Activated T-helper 17 cell treated with anti-CD3 and anti-CD28 coated beads, Interleukin-2, amount 50 U/mL, for 72 hours (primary cell): ENCODE measurements at places on chromosomes 2 and 18. TPM values are rescaled to one million over a fixed set of nuclear protein-coding genes. Genes with fewer than 3 reads are reported as not detected.

DNA sequence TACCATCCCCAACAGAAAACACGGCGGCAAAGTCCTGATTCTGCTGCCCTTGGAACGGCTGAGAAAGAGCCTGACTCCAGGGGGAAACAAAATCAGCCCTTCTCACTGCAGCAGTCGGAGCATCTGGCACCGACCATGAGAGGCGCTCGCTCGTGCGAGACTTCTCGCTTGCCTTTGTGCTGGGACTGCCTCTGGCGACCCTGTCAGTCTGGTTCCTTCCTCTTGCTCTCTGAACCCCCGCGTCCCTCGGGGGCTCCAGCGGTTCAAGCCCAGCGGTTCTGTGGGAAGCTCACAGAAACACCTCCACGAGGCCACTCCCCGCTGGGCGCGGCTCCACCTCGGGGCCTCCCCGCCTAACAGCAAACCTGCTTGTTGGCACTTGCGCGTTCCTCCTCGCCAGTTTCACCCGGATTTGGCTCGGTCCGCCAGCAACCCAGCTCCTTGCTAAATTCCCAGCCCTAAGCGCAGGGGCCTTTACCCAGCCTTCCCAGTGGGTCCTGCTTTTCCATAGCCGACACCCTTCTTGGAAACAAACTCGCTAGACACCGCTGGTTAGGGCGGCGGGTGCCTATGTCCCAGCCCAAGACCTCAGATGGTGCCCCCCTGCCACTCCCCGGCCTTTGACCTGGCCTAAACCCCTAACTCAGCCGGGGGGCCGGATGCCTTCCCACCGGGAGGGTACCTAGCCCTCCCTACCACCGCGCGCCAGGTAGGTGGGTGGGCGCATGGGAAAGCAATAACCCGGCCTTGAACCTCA lies 2.2 kb downstream of the RND3 start:
- no peak for ATAC-seq

Gene UNC80
- not detected for total RNA-seq

DNA sequence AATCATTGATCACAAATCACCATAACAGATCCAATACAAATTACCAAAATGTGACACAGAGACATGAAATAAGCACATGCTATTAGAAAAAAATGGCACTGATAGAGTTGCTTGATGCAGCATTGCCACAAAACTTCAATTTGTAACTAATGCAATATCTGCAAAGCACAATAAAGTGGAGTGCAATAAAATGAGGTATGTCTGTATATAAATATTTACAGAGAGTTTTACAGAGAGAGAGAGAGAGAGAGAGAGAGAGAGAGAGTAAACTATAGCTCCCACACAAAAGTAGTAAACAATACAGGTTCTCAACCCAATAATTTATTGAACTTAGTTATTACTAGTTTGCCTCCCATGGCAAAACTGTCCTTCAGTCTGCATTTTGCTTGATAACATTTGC lies 1807.0 kb downstream of the SUCLG1 start:
- ATAC-seq, result no peak

Gene BOLL
- not detected for total RNA-seq

DNA sequence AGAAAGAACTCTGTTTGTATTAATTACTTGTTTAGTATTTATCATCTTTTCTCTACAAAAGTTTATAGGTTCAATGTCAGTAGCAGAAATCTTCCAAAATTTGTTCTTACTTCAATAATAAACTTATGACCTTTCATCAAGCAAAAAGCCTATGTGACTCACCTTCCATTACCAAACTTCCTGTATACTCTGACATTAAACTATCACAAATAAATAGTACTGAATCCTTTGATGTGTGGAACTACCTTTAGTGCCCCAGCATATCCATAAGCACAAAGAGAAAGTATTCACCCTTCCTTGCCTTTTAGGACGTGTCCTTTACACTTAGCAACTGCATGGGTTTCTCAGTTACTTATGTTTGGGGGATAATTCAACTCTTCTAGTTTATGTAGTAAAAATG lies 166.0 kb downstream of the EHBP1 start:
- ATAC-seq, result no peak

- ATAC-seq, result peak; percentile 22
These were observed 44.8 kb downstream of the ARL4C start for GRCh38 chr2:234451852-234452625.

Gene ANKAR
- 4.4 TPM for total RNA-seq

- ATAC-seq, result no peak
These were observed 1.5 kb upstream of the VSNL1 start for GRCh38 chr2:17538844-17539554.

DNA sequence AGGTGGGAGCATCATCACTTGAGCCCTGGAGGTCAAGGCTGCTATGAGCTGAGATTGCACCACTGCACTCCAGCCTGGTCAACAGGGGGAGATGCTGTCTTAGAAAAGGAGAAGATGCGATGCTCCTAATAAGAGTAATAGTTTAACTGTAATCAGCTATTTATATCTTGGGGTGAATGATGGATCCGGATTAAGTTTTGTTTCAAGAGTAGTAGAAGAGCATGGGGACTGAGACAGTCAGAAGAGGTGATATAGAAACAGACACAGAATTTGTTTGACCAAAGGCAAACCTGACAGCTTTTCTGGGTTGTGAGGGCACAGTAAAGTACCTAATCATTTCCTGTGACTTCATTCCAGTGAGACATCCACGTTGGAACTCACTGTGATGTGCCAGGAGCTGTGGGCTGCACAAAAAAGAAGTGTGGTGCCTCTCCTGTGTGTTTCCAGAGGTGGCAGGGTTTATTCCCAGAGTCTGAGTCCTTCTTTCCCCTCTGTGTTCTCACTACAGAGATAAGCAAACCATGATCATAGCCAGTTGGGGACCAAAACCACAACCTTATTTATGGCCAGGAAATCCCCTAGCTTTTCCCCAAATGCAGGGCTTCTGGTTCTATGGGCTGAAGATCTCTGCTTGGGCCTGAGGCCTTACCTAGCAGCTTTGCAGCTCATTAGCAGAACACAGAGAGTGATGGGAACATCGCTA lies 113.7 kb downstream of the XRCC5 start:
- peak; percentile 79 for ATAC-seq

Gene GALNT3
- total RNA-seq, result 8.9 TPM

DNA sequence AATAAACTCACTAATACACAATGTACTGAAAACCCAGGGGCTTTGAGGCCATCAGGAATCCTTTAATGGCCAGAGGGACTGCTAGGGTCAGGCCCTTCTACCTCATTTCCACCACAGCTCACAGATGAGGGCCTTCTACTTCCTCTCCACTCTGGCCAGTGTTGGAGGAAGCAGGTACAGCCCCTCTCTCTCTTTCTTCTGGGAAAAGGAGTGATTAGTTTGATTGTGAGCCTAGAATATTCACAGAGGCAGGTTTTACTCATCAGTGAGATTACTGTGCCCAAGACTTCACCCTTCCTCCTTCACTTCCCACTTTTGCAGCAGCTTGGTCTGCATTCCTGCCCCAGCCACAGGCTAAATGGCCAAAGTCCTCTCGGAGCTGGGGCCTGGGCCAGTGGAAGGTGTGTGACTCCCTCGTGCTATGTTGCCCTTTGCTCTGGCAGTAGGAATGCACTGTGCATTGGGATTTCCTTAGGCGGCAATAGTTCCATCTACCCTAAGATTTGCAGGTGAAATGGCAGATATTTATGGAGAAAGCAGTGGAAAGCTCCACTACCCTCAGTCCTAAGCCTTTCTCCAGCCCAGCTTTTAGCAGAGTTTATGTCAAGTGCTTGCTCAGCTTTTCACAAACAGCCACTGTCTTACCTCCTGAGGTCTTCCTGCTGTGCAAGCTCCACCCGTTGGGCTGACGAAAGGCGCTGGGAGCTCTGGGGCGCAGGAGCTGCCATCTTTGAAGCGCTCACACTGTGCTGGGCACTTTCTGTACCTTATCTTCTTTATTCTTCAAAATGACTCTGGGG lies 36.2 kb upstream of the YES1 start:
- ATAC-seq, result no peak

DNA sequence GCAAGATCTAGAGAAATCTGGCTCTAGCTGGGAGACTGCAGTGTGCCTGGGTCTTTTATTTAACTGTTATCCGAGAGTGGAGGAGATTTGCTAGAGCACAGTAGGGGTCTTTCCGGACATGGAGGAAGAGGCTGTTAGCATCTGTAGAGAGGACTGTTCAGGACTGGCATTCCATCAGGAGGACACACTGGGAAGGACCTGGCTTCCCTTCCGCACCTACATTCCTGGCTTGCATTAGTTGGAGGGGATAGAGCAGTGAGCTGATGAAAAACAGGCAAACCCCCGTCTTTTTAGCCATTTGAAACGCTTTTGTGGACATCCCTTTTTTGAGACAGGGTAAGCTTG lies 874 bp upstream of the PIEZO2 start:
- ATAC-seq, result no peak

DNA sequence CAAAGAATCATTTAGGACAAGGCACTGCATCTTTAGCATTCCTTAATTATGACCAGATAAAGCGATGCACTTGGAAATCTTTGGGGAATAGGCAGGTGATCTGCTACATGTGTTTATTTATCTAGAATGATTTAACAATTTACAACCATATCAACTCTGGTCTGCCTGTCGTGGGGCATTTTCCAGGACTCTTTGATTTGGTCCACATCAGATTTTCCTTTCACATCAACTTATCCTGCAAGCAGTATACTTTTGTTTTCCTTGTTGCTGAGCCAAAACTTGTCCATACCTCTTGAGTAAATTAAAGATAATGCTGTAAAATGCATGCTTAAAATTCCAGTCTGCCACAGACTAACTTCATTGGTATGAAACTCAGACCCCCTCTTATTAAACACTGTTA lies 312.4 kb upstream of the TCF4 start:
- no peak for ATAC-seq

DNA sequence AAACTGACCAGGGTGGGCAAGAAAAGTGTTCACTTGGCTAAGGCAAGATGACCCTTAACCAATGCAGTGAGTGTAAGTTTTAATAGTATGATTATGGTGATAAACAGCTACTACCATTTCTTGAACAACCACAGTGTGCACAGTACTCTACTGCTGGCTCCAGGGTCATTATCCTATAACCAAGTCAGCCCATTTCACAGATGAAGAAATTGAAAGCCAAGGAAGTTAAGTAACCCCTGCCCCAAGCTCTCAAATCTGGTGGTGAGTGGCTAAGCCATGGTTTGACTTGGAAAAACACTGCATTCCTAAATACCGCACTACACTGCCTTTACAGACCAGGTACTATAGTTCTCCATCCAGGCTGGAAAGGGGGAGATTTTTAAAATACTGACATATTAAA lies 5.7 kb downstream of the ZNF385B start:
- no peak for ATAC-seq

- ATAC-seq, result no peak
These were observed 453.4 kb downstream of the KCNJ3 start for GRCh38 chr2:155151945-155152344.

DNA sequence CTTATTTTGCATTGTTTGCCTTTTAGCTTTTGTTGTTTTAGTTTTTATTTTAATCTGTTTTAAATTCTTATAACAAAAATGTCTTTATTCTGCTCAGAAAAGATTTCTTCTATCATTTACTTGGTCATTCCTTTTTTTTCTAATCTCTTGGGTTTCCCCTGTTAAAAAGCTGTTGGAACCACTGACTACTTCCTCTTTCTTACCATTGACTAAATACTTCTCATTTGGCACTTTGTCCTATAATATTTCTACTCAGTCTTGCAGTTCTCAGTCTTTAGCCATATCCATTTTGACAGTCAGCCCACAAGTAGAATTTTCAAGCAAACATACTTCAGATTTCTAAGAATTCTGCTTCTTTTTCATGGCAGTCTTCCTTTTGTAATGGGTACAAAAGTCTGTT lies 567.2 kb downstream of the SATB2 start:
- ATAC-seq, result no peak

Gene REG3A
- not detected for total RNA-seq

- no peak for ATAC-seq
These were observed 365.5 kb upstream of the SYT4 start for GRCh38 chr18:43642727-43643330.

- no peak for ATAC-seq
These were observed 418.1 kb downstream of the MTX2 start for GRCh38 chr2:176687342-176687741.

Gene CHRNG
- not detected for total RNA-seq

Gene DLGAP1
- total RNA-seq, result 1.1 TPM

DNA sequence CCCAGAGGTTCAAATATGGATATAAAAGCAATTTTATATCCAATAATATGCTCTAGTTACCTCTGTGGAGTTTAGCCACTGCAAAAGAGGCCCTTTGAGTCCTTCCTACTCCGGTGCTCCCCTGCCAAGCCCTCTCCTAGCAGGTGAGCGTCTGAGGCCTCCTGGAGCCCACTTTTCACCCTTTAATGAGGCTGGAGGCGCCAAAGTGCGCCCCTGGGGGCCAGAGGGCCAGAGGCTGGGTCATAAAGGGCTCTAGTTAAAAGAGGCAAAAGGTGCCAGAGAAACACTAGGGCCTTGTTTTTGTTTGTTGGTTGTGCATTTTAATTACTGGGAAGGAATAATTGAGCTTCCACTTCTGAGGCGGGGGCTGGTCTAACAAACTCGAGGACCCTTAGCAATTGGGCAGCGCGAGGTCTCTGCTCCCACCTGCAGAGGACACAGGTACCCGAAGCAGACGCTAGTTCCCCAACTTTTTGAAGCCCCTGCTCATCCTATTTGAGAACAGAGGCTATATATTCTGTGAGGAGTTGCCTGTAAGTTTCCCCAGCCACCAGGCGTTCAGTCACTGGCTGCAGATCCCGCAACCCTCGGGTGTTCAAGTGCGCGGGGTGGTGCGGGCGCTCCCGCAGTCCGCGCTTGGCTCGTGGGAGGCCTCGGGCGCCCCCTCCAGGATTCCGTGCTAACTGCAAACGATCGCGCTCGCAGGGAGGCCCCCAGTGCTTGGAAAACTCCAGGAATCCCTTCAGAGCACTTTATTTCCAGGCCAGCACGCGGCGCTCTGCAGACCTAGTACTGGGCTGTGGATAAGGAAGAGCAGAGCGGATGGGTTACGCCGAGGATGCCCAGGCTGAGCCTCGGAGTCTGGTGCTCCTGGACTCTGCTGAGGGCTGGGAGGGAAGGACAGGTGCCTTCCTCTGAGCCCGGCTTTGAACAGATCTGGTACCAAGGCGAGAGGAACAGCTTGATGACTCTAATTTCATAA lies 14.1 kb downstream of the MSGN1 start:
- peak; percentile 58 for ATAC-seq
